ENCODE measurements at places on chromosomes 13 and 19.

DNA sequence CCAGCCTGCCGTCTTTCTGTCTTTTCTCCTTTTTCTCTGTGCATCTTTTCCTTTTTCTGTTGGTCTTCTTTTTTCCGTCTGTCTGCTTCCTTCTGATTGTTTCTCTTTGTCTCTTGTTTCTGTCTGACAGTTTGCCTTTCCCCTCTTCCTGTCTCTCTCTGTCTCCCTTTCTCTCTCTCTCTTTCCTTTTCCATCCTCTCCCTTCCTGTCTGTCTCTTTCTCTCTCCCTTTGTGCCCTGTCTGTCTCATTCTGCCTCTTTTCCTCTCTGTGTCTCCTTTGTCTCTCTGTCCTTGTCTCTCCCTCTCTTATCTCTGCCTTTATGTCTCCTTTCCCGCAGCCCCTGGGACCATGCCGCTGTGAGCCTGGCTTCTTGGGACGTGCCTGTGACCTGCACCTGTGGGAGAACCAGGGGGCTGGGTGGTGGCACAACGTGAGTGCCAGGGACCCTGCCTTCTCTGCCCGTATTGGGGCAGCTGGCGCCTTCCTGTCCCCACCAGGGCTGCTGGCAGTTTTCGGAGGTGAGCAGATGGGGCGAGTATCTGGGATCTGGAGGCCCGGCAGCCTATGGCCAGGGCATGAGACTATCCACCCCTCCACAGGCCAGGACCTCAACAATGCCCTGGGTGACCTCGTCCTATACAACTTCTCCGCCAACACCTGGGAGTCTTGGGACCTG is 9.4 kb downstream of the MEGF8 start:
- no peak overlapping the region for H3K27ac ChIP-seq
- H3K4me1 ChIP-seq: peaks cover 5% of the 10 kb centered on the region
- H3K4me3 ChIP-seq: no peak overlapping the region
- no peak for DNase-seq
- H3K36me3 ChIP-seq: peaks cover 2% of the 10 kb centered on the region

DNA sequence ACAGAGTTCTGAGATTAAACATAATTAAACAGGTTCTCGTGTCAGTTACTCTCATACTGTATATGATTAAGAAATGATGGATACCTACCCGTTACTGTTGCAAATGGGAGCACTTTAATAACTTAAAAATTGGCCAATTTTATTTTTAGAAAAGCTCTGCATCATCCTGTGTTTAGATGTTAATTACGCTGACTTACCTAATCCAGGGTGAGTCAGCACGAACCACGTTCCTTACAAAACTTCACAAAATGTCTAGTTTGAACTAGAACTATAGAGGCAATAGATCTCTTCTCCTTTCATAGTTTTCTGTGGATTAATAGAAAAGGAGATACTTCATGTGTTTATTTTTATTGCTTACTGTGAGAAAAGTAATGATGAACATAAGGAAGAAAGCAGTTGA is 363.9 kb downstream of the MYO16 start:
- no peaks in the 10 kb centered on the region for H3K36me3 ChIP-seq
- no peak overlapping the region for H3K27ac ChIP-seq
- H3K4me1 ChIP-seq: no peaks in the 10 kb centered on the region
- no peak overlapping the region for H3K4me3 ChIP-seq
- DNase-seq: no peak

DNA sequence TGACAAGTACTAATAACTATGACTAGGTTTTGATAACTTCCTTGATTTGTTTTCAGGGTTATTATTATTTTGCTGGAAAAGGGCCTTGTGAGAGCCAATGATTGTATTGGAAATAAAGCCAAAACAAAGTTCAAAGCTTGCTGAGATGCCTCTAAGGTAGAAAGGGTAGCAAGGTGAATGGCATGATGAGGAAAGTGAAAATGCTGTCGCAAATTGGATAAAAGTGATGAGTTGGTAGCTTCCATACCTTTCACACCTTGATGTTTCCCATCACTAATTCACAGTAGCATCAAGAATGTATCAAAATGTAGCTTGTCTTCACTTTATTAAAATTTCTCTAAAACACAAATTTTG is 259.4 kb downstream of the FGF14 start:
- DNase-seq: no peak
- H3K4me1 ChIP-seq: no peaks in the 10 kb centered on the region
- H3K4me3 ChIP-seq: no peak overlapping the region
- H3K36me3 ChIP-seq: no peaks in the 10 kb centered on the region

DNA sequence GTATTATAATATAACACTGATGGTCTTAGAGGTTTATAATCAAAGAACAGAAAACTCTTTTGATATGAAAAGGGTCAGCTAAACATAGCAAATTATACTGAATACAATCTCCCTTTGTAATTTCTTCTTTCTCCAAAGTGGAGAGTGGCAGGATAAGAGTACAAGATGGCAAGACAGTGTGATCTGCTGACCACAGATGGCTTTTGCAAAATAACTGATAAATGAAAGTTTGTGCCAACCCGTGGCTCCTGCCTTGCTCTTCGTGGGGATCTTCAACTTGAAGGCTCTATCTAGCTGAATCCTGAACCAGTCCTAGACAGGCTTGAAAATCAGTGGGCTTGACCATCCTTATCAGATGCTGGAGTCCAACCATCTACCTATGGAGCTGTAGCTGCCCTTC is 185.7 kb downstream of the VWA8 start:
- H3K27ac ChIP-seq: no peak overlapping the region
- H3K4me3 ChIP-seq: no peak overlapping the region
- peaks cover 16% of the 10 kb centered on the region for H3K36me3 ChIP-seq
- H3K4me1 ChIP-seq: no peaks in the 10 kb centered on the region
- no peak for DNase-seq

DNA sequence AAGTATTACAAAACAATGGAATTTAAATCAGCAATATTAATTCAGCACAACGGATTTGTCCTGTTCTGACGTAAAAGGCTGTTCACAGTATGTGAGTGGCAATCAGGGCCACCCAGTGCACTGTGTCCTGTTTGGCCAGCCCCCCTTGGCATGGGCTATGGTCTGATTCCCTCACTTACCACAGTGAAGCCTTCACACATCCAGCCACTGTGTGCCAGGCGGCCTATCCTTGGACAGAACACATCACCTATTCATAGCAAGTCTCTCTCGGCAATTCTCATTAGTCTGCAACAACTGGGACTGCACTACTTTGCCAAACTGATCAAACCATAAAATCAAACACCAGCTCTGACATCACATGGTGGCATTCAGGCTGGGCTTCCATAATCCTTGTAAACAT is 221.5 kb upstream of the TSHZ3 start:
- H3K4me3 ChIP-seq: no peak overlapping the region
- H3K4me1 ChIP-seq: no peaks in the 10 kb centered on the region
- DNase-seq: no peak
- no peaks in the 10 kb centered on the region for H3K27me3 ChIP-seq

DNA sequence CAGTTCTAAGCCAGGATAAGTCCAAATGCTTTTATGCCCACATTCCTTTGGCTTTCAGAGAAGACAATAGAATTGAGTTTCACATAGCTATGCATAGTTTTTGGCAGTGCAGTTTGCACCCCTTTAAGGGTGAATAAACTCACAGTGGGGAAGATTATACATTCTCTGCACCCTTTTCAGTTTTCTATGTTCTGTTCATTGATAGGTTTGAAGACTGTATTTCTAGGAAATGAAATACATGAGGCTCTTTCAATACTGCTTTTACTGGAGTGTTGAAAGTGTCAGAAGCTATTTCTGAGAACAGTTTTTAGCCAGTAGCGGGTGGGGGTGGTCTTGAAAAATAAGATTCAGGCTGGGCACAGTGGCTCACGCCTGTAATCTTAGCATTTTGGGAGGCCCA is 46.2 kb downstream of the IPO5 start:
- no peak for DNase-seq
- no peaks in the 10 kb centered on the region for H3K27me3 ChIP-seq
- peaks cover 31% of the 10 kb centered on the region for H3K36me3 ChIP-seq
- no peaks in the 10 kb centered on the region for H3K4me1 ChIP-seq

GRCh38 chr19:42831221-42832019 is 48.1 kb downstream of the PSG1 start:
- no peaks in the 10 kb centered on the region for H3K4me1 ChIP-seq
- no peaks in the 10 kb centered on the region for H3K36me3 ChIP-seq
- no peak for DNase-seq
- peaks cover 3% of the 10 kb centered on the region for H3K27me3 ChIP-seq

DNA sequence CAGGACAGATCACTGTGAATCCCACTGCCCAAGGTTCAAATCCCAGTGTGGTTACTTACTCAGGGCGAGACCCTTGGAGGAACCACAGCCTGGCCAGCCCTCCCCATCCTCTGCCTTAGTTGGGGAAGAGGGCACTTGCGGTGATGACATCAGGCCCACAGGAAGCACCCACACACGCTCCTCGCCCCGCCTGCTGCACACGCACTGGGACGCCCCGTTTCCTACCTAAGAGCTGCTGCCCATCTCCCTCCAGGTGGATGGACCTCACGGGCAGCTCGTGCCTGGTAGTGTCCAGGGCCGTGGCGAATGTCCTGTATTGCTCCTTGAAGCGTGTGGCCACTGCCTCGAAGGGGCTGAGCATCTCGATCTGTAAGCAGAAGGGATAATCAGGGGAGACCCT is 19.6 kb downstream of the HAUS8 start:
- H3K27me3 ChIP-seq: no peaks in the 10 kb centered on the region
- DNase-seq: no peak
- H3K27ac ChIP-seq: no peak overlapping the region
- no peak overlapping the region for H3K4me3 ChIP-seq
- peaks cover 34% of the 10 kb centered on the region for H3K36me3 ChIP-seq
- no peaks in the 10 kb centered on the region for H3K4me1 ChIP-seq

GRCh38 chr13:29664591-29664990 is 69.1 kb upstream of the SLC7A1 start:
- no peak for DNase-seq
- H3K4me1 ChIP-seq: peaks cover 4% of the 10 kb centered on the region
- H3K36me3 ChIP-seq: peaks cover 7% of the 10 kb centered on the region
- no peak overlapping the region for H3K27ac ChIP-seq
- no peak overlapping the region for H3K4me3 ChIP-seq
- H3K27me3 ChIP-seq: peaks cover 9% of the 10 kb centered on the region

- H3K27ac ChIP-seq: no peak overlapping the region
- H3K36me3 ChIP-seq: peaks cover 17% of the 10 kb centered on the region
- no peak for DNase-seq
- H3K4me1 ChIP-seq: no peaks in the 10 kb centered on the region
- no peaks in the 10 kb centered on the region for H3K27me3 ChIP-seq
Measured at GRCh38 chr19:5103812-5104410, 135.0 kb downstream of the KDM4B start.

- no peak overlapping the region for H3K27ac ChIP-seq
- DNase-seq: no peak
- H3K4me3 ChIP-seq: no peak overlapping the region
Measured at GRCh38 chr19:19434483-19435045, 29.1 kb downstream of the GATAD2A start.

- H3K27ac ChIP-seq: no peak overlapping the region
- H3K4me1 ChIP-seq: no peaks in the 10 kb centered on the region
- DNase-seq: no peak
- no peaks in the 10 kb centered on the region for H3K27me3 ChIP-seq
- H3K36me3 ChIP-seq: no peaks in the 10 kb centered on the region
Measured at GRCh38 chr13:83498481-83499190, 383.6 kb downstream of the SLITRK1 start.

- H3K27ac ChIP-seq: no peak overlapping the region
- no peaks in the 10 kb centered on the region for H3K27me3 ChIP-seq
- peaks cover 3% of the 10 kb centered on the region for H3K36me3 ChIP-seq
- H3K4me3 ChIP-seq: no peak overlapping the region
- no peak for DNase-seq
- peaks cover 2% of the 10 kb centered on the region for H3K4me1 ChIP-seq
Measured at GRCh38 chr13:100392709-100393630, 195.6 kb downstream of the GGACT start.

DNA sequence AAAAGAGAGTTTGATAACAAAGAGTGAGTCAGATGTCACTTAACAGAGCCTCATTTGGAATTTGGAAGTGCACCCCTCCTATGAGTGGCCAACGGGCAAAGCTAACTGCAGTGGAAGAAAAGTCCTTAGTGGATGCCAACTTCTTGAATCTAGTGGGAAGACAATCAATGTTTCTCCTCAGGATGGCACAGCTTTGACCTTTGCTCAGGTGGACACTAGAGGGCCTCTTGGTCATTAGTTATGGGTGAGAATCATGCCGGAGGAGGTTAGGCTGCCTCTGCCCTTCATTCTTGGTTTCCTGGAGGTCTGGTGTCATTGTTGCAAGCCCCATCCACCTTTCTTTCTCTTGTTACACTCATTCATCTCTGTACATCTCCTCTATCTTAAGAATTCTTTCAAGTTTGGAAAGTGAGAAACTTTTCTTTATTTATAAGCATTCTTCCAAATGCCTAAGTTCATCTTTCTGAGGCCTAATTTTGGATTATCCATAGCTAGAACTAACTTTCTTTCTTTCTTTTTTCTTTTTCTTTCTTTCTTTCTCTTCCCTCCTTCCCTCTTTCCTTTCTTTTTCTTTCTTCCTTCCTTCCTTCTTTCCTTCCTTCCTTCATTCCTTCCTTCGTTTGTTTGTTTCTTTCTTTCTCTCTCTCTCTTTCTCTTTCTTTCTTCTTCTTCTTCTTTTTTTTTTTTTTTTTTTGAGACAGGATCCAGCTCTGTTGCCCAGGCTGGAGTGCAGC is 327.2 kb upstream of the TSHZ3 start:
- H3K36me3 ChIP-seq: no peaks in the 10 kb centered on the region
- H3K27ac ChIP-seq: no peak overlapping the region
- H3K4me1 ChIP-seq: no peaks in the 10 kb centered on the region
- no peaks in the 10 kb centered on the region for H3K27me3 ChIP-seq
- no peak overlapping the region for H3K4me3 ChIP-seq

DNA sequence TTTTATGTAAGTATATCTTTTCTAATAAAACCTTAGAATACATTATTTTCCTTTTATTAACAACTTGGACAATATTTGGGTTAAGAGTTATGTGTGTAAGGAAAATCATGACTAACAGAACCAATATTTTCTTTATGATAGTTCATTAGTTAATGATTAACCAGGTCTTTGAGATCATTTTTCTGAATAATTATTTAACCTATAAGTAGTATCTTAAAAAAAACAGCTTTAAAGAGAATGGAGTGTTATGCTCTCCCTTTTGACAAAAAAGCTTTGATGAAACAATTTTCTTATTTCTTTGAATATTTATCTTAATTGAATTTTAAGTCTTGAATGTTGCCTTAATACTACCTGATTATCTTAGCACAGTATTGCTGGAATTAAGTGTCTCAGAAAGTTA is 3.8 kb downstream of the SLAIN1 start:
- DNase-seq: no peak
- no peaks in the 10 kb centered on the region for H3K36me3 ChIP-seq
- H3K27ac ChIP-seq: no peak overlapping the region
- peaks cover 12% of the 10 kb centered on the region for H3K4me1 ChIP-seq
- H3K27me3 ChIP-seq: no peaks in the 10 kb centered on the region
- no peak overlapping the region for H3K4me3 ChIP-seq

DNA sequence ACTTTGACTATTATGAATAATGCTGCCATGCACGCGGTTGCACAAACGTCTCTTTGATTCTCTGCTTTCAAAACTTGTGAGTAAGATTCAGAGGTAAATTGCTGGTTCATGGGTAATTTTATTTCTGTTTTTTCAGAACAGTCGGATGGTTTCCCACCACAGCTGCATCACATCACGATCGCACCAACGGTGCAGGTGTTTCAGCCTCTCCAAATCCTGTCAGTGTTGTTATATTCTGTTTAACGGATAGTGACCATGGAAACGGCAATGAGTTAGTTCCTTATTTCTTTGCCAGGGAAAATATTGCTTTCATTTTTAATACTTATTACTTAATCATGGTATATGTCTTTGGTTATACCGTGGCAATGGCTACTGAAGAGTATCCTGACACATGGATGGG is 19.1 kb upstream of the ZNF835 start:
- H3K4me1 ChIP-seq: no peaks in the 10 kb centered on the region
- no peak overlapping the region for H3K27ac ChIP-seq
- no peak for DNase-seq
- peaks cover 11% of the 10 kb centered on the region for H3K36me3 ChIP-seq
- no peaks in the 10 kb centered on the region for H3K27me3 ChIP-seq

All from memory B cell (primary cell).